ENCODE measurements at places on chromosomes 7 and 10.

DNA sequence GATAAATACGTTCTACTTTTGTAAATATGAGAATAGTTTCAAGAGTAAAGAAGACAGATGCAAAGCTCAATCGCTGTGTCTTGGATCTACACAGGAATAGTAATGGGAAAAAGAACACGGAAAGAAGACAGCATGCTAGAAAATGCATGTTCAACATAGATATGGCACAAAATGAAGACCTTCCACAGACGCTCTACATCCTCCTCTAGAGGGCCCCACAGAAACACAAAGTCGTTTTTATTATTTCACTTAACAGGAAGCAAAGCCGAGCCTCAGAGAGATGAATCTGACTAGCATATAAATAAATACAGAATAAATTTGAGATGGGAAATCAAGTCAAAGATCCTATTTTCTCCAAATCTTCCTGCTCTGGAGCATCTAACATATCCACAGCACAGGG is 292.6 kb downstream of the PARD3 start:
- DNase-seq: no peak

- no peak for DNase-seq
Observed at GRCh38 chr10:124677293-124677699, 66.9 kb downstream of the FAM53B start.

- DNase-seq: no peak
Observed at GRCh38 chr10:89613582-89613981, 31.5 kb downstream of the PANK1 start.

DNA sequence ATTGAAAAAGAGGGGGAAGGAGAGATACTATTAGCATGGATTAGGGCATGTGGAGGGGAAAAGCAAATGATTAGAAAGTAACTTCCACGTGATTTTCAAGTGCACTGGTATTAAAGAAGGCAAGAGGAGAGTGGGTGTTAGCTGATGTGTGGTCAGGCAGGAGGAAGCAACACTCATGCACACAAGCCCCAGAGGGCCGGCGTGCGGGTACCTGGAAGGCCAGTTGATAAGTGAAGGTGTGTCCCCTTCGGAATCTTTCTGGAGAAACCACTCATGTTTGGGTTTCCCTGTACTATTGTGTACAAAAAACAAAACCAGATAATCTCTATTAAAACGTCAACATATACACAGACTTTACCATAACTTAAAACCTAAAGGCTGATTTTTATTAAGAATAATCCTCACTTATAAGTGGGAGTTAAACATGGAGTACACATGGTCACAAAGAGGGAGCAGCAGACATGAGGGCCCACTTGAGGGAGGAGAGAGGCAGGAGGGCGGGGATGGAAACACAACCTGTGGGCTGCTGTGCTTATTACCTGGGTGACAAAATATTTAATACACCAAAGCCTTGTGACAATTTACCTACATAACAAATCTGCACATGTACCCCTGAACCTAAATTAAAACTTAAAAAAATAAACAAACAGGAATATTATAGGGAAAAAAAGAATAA is 98.9 kb downstream of the SVIL start:
- no peak for DNase-seq

DNA sequence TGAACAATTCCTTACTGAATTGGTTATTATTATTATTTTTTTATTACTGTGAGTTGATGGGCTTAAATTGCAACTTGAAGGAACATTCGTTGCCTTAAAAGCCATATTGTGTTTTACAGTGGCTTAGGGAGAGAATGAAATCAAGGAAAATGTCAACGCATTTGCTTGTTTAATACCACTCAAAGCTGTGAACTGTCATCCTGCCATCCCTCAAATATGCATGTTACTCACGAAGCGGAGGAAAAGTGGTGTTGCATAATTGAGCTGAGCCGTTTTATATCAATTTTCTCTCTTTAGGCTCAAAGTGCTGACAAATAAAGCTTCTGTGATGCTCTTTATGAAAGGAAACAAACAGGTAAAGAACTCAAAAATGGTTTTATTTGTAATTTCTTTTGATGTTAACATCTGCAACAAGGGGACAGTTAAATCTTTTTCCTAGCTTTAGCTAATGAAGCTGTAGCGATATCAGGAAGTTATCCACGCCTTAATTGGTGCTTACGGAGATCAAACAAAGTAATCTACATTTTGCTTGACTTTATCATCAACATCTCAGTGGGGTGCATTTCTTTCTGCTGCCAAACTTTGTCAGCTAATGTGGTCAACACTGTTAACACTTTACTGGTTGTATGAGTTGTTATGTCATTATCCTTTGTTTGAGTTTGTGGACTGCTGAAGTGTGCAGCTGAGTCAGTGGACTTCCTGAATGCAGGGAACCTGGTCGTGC is 33.1 kb downstream of the GLRX3 start:
- no peak for DNase-seq

DNA sequence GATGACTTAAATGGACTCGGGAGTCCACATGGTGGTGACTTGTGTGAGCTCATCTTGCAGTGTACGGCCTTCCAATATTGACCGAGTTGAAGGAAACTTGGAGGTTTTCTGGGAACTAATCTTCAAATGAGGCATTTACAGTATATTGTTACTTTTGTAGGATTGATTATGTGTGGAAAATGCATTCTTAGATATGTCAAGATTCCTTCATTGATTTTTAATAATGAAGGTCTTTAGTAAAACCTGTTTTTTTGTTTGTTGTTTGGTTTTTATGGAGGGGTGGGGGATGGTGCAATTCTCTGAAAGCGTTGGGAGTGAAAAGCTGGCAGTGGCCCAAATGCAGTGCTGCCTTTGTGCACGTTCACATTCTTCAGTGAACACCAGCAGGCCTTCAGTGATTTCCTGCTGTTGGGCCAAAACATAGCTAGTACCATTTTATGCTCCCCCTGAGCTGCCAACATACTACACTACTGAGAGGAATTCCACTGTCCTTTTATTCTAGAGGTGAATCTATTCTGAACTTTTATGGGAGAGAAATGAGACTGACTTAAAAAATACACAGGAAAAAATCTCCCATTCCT is 50.4 kb downstream of the CCNY start:
- DNase-seq: no peak

- no peak for DNase-seq
Observed at GRCh38 chr7:69622960-69623359, 24.7 kb downstream of the AUTS2 start.

- no peak for DNase-seq
Observed at GRCh38 chr7:471866-472639, 47.6 kb downstream of the PDGFA start.

GRCh38 chr7:73567846-73568685 is 10.3 kb downstream of the TBL2 start:
- DNase-seq: no peak

- no peak for DNase-seq
Observed at GRCh38 chr7:42186151-42186550, 50.9 kb downstream of the GLI3 start.

DNA sequence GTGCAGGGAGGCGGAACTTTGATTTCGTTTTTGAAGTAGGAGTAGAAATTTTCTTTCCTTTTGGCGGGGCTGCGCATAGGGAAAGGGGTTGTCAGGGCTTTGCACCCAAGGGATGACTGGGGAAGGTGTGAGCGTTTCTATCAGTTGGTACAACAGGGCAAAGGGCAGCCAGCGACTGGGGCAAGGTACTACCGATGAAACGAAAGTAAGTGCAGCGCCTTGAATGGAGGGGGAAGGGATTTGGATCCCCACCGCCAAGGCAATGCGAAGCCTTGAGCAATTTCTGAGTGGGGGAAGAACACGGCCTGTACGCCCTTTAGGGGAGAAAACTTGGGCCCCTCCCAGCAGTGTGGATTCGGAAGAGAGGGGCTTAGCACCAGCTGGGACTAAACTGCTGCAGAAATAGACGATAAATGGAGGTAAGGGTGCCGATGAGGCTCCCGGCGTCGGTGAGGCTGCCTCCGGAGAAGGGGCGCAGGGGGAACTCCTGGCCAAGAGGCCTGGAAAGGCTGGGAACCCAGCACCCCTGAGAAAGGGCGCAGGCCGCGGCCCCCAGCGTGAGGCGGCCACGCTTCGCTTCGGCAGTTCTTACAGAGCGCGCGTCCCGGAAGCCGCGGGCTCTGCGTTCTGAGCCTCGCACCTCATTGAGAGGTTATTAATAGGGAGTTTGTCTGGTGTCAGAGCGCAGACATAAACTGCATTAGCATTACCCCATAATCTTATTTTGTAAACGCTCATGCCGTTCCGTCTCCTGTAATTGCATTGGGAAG is 10.0 kb upstream of the TLX1 start:
- no peak for DNase-seq

Measured in activated CD8-positive, alpha-beta memory T cell treated with anti-CD3 and anti-CD28 coated beads for 4 hours (primary cell).